Brain pericyte (primary cell): ENCODE measurements at places on chromosomes 3 and 15.

GRCh38 chr3:98733053-98733811, 29.9 kb upstream of the ST3GAL6 start:
- no peak for DNase-seq

- DNase-seq = no peak
Measured at GRCh38 chr15:97165205-97165604, 795.3 kb upstream of the ARRDC4 start.

GRCh38 chr3:143895805-143896204, 47.5 kb upstream of the SLC9A9 start:
- no peak for DNase-seq

- no peak for DNase-seq
Measured at GRCh38 chr3:56839784-56840715, 38.3 kb upstream of the ARHGEF3 start.

- no peak for DNase-seq
Measured at GRCh38 chr15:66638377-66638776, 63.7 kb upstream of the SMAD6 start.

DNA sequence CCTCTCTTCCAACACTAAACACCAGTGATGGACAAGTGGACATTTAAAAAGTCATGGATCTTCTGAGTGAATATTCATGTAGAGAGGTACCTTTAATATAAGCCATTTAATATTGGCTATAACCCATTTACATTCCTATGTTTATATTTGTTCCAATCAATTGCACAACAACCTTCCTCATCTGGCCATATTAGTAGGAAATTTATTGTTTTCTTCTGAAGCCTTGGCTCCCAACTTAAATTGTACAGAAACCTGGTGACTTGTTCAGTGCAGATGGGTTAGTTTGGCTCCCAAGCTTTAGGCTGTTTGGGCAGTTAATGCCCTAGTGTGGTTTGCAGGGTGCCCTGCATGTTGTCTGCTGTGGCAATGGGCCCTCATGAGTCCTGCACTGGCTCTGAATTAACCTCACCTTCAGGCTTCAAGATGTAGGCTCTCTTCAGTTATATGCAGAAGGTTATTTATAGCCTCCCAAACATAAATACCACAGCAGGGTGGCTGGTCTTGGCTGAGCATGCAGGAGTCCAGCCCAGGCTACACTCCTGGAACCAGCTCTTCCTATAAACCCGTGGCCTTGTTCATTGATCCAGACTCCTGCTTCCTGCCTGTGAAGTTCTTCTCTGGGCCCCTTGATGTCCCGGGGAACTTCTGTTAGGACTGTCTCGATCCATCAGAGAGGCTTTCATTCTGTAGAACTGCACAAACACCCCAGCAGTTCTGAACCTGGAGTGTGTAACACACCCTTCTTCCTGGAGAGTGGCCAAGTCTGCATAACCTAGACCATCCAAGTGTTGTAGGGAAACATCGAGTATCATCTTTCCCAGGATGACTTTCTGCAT, 57.0 kb downstream of the DUT start:
- no peak for DNase-seq

DNA sequence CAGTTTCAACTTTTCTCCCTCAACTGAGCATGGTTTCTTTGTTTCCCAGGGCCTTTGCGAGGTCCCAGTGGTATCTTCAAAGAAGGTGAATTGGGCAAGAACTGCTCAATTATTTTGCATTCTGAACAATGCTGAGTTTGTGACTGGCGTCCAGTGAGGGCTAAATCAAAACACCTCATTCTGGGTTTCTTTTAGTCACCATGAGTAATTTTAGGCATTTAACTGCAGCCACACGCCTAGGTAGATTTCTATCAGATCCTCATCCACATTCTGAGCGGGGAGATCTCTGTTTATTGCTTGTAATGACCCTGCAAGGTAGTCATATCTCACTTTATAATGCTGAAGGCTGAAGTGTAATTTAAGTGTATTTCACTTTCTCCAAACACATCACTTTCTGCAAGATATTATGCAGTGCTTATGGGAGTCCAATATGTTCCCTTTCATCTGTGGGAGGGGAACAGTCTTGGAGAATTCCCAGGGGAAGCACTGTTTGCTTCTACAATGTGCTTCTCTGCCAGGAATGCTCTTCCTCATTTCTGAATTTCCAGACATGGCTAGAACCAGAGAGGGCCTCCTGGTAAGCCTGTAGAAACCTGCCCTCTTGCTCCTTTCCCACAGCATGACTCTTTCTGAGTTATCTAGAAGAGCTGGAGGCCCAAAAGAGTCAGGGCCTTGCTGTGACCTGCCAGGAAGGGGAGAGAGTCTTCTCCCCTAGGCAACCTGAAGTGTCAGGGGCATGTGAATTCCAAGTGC, 91.7 kb downstream of the FRMD4B start:
- DNase-seq = peak; percentile 27

- DNase-seq = no peak
Measured at GRCh38 chr15:101358895-101359294, 63.8 kb upstream of the SNRPA1 start.

GRCh38 chr15:83305704-83306291, 21.3 kb upstream of the BNC1 start:
- DNase-seq = no peak

DNA sequence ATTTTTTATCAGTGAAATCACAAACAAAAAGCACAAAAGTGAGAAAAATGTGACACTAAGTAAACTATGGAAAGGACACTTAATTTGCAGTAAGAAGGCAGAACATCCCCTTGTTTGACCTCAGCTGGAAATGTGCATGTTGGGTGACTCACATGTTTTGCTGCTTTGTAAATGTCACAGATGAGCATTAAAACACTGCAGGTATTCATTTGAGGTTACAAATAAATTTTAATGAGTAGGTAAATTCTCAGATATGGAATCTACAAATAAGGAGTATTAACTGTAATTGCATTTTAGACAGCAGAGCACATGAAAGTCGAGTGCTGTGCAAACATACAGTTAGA, 20.3 kb downstream of the CHMP2B start:
- no peak for DNase-seq
